ENCODE measurements at places on chromosomes 13 and 19.

DNA sequence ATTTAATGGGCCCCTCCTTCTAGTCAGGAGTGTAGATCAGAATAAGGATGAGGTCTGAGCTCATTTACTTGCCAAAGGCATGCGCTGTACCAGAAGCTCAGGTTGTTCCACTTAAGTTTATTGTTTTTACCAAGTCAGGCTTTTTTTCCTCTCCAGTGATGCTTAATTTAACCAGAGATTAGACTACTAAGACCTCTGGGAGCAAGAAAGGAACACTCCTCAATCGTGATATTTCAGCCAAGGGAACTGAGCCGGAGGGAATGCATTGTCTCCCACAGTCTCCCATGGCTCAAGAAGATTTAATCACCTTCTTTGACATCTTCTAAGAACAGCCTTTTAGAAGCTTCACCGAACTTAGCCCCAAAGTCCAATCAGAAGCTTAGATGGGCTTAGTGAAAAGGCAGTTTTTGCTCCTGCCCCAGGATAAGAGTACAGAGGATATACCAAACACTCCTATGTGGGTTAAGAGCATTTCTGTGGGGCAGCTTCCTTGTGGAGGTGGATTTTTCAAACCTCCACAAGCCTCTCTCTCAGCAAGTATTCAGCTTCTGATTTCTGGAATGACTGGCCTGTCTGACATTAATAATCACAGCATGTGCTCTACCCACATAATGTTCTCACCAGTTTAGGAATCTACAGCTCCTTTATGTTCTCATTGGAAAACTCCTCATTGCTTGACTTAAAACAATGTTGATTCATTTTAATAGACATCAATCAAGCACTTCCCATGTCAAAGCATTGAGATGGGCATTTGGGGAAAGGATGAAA lies 322.7 kb downstream of the SUCLA2 start:
- no peak for DNase-seq

DNA sequence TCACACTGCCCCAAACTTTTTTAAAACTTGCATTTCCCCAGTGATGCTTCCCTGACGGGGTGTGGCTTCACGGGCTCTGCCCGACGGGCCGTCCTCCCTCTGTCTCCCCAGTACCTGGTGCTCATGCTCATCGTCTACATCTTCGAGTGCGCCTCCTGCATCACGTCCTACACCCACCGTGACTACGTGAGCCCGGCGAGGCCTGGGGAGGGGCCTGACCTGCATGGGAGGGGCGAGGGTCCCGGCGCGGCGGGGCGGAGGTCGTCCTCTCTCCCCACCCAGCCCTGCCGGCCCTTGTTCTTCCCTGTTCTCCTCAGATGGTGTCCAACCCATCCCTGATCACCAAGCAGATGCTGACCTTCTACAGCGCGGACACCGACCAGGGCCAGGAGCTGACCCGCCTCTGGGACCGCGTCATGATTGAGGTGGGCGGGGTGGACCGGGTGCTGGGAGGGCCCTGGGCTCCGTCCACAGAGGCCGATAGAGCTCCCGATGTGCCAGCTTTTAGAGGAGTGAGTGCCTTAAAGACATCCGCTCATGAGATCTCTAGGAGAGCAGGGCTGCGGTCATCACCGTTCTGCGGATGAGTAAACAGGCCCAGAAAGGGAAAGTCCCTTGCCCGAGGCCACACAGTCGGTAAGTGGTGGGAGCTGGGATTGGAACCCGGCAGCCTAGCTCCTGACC lies 6.9 kb downstream of the UPK1A start:
- peak; percentile 24 for DNase-seq

DNA sequence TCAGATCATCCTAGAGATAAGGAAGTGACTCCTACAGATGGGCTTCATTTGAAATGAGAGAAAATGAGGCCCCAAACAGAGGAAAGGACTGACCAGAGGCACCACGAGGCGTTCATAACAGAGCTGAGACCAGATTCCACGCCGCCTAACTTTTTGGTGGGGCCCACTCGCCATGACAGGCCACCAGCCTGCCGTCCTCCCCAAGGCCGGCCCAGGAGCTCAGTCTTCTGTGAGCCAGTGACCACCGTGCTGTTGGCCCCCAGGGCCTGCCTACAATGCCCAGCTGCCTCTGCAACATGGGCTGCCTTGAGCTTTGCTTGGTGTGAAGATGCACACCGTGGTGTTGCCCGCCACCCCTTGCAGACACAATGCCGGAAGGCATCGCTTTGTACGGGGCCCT lies 40.5 kb downstream of the TSHZ3 start:
- DNase-seq: no peak

GRCh38 chr19:42285988-42286348 lies 16.0 kb upstream of the PRR19 start:
- DNase-seq: no peak
